ENCODE measurements at places on chromosomes 7 and 10. TPM values are rescaled to one million over a fixed set of nuclear protein-coding genes. Genes with fewer than 3 reads are reported as not detected.

Gene NRP1
- 65.0 TPM for total RNA-seq

Gene LRRC4
- 0.77 TPM for total RNA-seq

Gene CCDC146
- 0.26 TPM for total RNA-seq

Gene CDK6
- total RNA-seq: 37.0 TPM

Gene GPRIN2
- total RNA-seq: not detected

- DNase-seq: no peak
Measured at GRCh38 chr10:77007834-77008233, 629.8 kb downstream of the KCNMA1 start.

DNA sequence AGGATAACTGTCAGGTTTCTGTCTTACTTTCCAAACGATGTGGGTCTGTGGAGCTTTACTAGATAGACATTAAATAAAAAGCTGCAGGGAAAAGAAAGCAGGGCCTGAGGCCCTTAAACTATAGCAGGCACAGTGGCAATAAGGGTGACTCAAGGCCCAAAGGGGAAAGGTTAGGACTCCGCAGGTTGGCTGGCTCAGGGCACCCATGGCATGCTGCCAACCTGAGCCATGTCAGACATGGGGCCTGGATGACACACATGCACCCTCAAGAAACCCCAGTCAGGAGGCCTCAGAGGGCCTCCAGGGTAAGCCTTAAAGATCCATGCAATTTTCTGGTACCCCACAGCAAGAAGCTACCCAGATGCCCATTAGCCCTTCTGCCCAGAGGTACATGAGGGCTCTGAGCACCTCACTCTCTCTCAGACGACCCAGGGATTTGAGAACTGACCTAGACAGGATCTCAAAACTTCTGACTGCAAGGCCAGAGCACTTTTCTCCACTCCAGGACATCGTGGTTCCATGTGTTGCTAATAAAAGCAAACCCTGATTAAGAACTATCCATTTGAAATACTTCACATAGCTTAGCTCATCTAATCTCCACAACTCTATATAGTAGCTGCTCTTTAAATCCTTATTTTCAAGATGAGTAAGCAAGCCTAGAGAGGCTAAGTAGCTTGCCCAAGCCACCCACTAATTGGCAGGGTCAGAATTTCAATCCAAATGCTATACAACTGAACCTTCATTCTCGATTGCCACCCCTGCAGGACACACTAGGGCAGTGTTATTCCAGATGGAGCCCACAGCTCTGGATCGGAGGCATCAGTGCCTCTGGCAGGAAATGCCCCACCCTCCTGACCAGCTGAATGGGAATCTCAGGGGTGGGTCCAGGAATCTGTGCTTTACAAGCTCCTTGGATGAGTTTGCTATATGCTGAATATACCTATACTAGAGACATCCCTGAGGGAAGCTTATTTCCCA is 132.5 kb upstream of the EFCAB10 start:
- no peak for DNase-seq

- no peak for DNase-seq
Measured at GRCh38 chr10:95694665-95695064, 938 bp upstream of the TCTN3 start.

DNA sequence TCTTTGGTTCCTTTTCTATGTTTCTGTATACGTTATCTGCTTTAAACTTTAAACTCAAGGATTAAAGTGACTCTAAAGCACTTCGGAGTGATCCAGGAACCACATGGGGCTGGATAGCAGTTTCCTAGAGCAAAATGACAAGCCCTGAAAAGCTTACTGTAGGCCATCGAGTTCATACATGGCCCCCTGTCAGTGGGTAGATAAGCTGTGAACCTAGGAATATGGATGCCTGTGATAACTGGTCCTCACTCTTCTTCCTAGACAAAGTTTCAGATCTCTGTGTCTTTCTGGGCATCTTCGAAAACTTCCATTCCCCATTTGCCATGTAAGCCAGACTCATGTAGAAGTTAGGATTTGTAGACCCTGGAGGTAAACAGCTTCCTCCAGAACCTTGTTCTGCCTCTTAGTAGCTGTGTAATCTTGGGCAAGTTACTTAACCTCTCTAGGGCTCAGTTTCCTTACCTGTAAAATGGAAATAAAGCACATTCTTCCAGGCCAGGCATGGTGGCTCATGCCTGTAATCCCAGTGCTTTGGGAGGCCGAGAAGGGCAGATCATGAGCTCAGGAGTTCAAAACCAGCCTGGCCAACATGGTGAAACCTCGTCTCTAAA is 49.3 kb upstream of the KMT2E start:
- no peak for DNase-seq

DNA sequence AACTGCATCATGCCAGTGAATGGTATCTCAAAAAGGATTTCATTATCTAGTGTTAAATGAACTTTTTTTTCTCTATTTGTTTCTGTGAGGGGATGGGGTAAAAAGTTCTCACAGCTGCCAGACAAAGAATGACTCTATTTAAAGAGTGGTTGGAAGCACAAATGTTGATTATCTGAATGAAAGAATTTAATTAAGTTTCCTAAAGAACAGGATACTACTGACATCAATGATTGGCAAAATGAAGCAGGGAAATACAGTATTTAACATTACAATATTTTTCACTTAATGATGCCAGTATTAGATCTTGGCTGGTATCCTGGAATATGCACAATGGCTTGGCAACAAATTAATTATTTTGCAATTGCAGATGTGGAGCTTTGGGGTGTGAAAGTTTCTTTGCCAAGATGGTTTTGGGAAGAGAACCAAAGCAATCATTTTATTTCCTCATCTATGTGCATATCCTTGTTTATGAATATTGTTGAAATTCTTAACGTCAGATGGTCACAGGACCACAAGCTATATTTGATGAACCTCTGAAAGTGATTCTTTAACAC is 336.8 kb downstream of the ARL4A start:
- DNase-seq: peak; percentile 91

DNA sequence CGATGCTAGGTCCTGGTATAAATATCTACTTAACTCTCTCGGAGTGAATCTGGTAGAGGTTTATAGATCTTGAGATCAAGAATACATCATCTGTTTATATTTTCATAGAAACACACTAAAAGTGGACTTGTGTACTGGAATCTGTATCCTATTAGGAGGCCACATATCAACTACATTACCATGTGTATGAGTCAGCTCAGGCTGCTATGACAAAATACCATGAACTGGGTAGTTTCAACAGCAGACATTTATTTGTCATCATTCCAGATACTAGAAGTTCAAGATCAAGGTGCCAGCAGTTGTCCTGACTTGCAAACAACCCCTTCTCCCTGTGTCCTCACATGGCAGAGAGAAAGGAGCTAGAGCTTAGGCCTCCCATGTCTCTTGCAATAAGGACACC is 113.9 kb upstream of the PFKP start:
- DNase-seq: no peak

- no peak for DNase-seq
Measured at GRCh38 chr10:110003524-110003885, 4.3 kb upstream of the ADD3 start.

- no peak for DNase-seq
Measured at GRCh38 chr10:122245136-122245535, 26.0 kb upstream of the BTBD16 start.
